A172 (cell line): ENCODE measurements at places on chromosomes 2 and 18.

DNA sequence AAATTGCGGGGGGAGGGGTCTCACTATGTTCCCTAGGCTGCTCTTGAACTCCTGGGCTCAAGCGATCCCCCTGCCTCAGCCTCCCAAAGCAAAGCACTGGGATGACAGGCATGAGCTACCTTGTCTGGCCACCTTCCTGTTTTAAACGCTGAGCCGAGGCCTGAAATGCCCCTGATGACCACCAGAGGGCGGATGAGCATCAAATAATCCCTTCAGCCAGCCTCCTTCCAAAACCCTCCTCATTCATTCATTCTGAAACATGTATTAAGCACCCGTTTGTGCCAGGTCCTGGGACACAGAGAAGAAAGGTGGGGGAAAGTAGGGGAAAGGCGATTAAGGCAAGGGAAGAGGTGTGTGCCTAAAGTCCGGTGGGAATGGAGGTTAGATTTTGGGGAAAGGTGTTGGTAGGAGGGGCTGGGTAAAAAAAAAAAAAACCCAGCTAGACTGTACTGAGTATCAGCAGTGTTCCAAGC lies 30.7 kb upstream of the PTMA start:
- peak; percentile 80 for DNase-seq

DNA sequence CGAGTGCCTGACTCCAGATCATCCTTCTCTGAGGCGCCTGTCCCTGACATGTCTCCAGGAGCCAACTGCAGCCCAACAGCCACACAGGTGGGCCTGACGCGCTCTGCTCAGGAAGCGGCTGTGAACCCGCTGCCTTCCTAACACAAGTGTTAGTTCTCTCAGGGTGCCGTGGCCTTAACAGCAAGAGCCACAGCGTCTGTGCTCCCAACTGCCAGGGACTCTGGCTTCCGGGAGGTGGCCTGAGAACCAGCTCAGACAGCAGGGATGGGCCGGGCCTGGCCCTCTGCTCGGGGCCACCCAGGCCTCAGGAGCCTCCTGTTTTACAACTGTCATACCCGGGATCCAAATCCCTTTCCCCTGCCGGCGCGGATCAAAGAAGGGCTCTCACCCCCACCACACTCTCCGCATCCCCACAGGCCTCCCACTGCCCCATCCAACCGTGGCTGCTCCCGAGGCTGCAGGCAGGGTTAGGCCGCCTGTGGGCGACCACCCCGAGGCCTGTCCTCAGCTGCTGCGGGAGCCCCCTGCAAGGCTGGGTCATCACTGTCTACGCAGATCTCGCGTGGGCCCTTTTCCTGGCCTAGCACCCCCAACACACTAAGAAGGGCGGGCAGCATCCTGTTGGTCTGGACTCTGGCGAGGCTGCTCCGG lies 114.2 kb upstream of the ZNF236 start:
- DNase-seq: no peak

- DNase-seq: peak; percentile 48
Measured at GRCh38 chr2:8679827-8680731, 1.8 kb upstream of the ID2 start.

GRCh38 chr2:233476063-233476410 lies 90.5 kb downstream of the USP40 start:
- no peak for DNase-seq

DNA sequence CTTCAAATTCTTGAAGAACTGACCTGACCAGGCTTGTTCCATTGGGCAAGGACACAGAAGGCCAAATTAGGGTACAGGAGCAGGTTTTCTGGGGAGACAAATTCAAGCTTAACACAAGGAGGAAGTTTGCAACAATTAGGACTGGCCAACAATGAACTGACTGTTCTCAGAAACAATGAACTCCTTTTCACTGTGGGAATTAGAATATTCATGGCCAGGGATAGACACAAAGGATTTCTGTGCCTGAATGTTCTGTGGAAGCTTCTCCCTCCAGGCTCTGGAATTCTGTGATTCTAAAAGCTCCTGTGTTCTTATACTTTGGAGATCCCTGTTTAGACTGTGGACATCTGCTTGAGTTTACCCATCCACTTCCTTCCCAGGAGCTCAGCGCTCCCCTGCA lies 15.2 kb downstream of the SMYD1 start:
- no peak for DNase-seq

GRCh38 chr18:27608742-27609141 lies 423.6 kb upstream of the CHST9 start:
- DNase-seq: no peak

DNA sequence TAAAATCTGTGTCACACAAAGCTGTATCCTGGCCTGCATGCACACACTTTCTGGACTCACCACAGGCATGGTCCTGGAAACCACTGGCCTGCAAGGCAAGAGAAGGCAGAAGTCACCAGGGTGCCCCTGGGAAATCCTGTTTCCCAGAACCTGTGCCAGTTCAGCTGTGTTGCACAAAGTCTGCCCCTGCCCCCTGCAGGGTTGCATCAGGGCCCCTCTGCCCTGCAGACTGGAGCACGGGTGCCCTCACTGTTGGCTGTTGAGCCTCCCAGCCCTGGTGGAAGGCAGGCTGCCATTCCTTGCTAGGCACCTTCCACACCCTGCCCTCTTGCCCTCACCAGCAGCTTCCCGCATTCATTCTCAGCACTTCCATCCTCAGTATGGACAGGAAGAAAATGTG lies 18.0 kb upstream of the TUBB6 start:
- no peak for DNase-seq

DNA sequence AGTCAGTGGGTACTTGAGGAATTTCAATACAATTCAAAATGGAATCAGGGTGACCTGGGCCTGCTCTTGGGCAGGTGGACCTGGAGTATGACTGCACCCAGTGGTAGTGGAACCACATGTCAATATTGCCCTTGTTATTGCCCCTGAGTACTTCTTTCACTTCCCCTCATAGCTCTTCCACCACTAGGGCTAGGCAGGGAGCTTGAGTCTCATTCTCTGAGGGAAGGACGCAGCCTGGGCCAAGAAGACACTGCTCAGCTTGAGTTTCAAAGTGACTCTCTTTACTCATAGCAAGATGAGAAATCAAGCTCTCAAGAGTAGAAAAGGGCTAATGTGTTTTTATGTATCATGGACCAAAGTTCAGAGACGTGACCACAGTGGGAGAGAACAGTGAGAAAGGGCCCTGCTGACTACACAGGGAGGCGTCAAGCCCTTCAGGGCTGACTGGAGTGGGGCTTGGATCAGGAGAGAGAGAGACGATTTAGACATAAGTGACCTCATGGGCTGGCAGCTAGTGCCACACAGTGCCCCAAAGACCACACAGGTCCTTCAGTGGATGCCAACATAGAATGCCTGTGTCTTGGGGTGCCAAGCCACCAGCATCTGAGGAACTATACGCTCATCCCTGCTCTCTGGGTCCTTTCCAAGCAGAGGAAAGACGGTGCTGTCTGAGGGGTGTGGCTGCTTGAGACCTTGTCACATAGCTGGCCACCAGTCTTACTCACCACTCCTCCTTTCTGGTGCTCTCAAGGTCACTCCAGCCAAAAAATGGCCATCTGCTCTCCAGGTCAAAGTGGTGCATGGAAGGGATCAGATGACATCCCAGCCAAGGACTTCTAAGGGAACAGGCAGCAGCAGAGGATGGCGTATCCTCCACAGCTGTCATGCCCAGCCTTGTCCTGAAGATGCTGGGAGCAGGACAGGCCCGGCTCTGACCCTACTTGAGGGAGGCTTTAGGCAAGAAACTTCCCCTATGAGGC lies 13.0 kb downstream of the PTMA start:
- DNase-seq: no peak

DNA sequence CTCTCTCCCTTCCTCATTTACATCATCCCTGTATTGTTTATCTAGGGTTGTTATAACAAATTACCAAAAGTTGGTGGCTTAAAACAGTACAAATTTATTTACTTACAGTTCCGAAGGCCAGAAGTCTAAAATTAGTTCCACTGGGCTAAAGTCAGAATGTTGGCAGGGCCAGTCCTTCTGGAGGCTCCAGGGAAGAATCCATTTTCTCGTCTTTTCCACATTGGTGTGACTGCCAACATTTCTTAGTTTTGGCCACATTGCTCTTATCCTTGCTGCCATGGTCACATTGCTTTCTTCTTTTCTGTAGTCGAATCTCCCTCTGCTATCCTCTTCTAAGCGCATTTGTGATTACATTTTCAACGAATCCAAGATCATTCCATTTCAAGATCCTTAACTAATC lies 34.7 kb downstream of the ICOS start:
- DNase-seq: no peak

DNA sequence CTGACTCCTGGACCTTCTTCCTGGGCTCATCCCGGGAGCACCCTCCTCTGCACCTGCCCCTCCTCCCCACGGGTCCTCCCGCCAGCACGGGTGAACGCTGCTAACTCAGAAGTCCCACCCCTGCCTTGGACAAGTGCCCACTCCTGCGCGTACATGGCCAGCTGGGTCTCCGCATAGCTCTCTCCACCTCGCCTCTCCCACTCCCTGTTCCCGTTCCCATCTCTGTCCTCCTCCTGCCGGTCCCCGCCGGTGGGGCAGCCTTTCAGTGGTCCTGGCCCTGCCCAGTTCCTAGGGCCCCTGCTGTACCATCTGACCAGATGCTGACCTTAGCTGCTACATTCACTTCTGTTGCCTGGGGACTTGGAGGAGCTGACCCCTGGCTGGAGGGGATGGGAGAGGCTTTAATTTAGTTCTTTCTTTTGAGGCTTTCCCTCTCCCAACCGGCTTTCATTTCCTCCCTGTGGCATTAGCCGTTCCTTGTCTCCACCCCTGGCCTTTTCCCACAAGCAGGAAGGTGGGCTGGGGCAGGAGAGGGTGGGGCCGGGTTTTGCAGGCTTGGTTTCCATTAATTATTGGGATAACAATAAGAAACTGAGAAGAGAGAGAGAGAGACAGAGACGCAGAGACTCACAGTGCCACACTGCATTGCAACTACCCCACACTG lies 136.1 kb downstream of the SH3BP4 start:
- DNase-seq: no peak

- no peak for DNase-seq
Measured at GRCh38 chr18:23903971-23904370, 110.6 kb upstream of the TTC39C start.

DNA sequence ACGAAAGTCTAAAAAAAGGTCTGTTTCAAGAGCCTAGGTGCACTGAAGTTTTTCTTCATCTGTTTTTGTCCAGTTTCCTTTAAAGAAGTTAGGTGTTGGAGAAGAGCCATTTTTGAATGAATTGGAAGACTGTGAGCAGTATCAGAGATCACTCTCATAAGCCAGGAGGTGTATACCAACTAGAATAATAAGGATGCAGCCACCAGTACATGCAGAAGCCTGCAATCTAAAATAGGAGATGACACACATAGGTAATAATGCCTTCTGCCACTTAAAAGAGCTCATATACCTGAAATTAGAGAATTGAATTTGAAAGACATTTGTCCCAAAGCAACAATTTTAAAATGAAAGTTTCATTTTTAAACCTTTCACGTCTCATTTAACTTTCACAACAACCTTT lies 81.7 kb downstream of the RBMS1 start:
- no peak for DNase-seq

- no peak for DNase-seq
Measured at GRCh38 chr2:18176679-18177215, 298.3 kb downstream of the KCNS3 start.

DNA sequence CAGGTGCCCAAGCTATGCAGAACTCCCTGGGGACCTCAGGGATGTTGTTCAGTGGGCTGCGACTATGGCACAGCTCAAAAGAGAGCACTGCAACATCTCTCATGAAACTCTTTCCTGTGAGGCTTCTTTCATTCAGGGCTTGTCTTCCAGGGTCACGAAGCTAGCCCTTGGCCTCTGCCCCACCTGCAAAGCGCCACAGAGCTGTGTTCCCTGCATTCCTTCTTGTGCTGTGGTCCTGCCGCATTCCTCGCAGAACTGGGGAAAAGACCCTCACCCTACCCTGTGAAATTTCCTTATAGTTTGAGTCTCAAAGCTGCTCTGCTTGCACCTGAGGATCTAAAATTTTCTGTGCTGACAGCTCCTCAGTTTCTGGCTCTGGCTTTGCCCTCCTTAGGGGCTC lies 26.3 kb upstream of the ITGB6 start:
- DNase-seq: no peak

GRCh38 chr2:12176623-12177454 lies 430.4 kb downstream of the LPIN1 start:
- peak; percentile 88 for DNase-seq

GRCh38 chr2:226376516-226377180 lies 423.0 kb downstream of the IRS1 start:
- DNase-seq: no peak

DNA sequence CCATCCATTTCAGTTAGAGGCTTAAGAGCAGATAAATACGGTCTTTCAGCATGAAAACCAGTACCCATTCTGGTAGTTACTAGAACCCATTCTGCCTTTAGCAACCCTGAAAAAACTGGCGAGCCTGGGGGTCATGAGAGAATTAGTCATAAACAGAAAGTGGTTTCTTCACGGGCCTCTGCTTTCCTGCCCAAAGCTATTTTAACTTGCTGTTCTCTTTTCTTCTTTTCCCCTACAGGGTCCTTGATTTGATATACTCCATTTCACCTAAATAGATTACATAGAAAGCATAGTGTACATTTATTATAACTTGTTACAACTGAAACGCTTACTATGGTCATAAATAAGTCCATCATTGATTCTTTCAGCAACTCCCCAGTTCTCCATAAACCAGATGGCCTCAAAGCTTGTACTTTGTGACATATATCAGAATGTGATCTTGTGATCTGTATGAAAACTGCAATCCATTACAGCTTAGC lies 48.3 kb downstream of the WDFY1 start:
- DNase-seq: peak; percentile 40

GRCh38 chr2:98634406-98635092 lies 26.2 kb downstream of the UNC50 start:
- DNase-seq: no peak

DNA sequence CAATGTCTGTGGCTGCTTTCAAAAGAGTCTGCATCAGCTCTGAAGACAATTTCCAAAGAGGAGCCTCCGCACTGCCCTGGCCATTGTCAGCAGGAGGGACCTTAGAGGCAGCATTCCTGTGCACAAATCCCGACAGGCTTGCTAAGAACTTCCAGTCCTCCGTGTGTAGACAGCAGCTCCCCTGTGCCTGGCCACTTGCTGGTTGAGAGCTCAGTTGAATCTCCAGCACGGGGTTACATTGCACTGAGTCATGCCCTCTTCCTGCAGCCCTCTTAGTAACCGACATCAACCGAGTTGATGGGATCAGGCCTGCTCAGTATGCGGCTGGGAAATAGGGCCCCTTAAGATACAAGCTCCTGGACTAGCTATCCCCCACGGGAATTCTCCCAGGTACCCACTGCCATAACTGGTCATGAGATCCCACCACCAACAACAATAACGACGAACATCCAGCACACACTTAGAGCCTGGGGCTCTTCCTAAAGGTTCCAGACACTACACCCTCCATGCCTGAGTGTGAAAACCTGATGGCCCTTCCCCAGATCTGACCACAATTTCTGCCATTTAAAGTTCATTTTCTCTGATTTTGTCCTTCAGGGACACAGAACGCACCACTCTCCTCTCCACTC lies 12.0 kb downstream of the ATP6V1B1 start:
- DNase-seq: peak; percentile 60
